SK-N-DZ (cell line): ENCODE measurements at places on chromosomes 7 and 10.

DNA sequence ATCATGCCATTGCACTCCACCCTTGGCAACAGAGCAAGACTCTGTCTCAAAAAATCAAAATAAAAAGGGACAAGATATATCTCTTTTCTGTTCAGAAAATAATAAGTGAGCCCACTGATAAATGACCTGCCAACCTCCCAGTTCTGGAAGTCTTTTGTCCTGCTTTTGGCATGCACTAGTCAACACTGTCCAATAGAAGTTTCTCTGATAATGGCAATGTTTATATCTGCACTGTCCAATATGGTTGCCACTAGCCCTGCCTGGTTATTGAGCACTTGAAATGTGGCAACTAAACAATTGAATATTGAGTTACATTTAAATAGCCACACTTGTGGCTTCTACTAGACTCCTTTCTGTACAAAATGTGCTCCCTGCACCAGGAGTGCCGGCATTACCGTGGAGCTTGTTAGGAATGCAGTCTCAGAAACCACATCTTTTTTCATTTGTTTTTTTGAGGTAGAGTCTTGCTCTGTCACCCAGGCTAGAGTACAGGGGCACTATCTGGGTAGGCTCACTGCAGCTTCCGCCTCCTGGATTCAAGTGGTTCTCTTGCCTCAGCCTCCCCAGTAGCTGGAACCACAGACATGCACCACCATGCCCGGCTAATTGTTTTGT lies 229.7 kb downstream of the CACNB2 start:
- no peak for DNase-seq

- DNase-seq, result peak; percentile 73
Observed at GRCh38 chr7:5525271-5526099, 101.9 kb upstream of the TNRC18 start.

- DNase-seq, result no peak
Observed at GRCh38 chr10:123501148-123501547, 165.0 kb upstream of the GPR26 start.

DNA sequence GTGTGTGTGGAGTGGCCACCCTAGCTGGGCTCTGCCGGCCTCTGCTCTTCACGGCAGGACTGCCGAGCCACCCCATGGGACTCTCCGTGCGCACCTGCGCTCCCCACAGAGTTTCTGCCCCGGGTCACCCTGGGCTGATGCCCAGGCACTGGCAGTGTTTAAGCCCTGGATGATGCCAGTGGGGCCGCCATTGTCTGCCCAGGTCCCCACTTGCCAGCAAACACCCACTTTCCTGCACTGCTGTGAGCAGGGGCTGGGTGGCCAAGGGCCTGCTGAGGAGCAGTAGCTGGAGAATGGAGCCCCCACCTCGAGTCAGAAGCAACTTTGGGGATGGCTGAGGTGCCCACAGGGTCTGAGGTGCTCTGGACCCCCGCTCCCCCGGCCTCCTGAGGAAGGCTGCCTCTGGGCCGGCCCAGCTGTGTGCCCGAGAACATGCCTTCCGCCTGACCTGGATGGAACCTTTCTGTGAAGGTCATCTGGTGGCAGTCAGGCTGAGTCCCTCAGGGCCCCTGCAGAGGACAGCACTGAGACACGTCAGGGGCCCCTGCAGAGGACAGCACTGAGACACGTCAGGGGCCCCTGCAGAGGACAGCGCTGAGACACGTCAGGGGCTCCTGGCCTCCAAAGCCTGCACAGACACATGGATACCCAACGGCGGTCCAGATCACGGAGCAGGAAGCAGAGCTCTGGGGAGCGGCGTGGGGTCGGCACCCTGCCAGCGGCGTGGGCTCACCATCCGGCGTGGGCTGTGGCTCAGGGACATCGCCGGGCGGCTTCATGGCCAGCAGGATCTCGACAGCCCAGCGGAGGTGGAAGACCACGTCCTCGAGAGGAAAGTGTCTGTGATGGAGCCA lies 62.0 kb downstream of the CFAP46 start:
- no peak for DNase-seq

DNA sequence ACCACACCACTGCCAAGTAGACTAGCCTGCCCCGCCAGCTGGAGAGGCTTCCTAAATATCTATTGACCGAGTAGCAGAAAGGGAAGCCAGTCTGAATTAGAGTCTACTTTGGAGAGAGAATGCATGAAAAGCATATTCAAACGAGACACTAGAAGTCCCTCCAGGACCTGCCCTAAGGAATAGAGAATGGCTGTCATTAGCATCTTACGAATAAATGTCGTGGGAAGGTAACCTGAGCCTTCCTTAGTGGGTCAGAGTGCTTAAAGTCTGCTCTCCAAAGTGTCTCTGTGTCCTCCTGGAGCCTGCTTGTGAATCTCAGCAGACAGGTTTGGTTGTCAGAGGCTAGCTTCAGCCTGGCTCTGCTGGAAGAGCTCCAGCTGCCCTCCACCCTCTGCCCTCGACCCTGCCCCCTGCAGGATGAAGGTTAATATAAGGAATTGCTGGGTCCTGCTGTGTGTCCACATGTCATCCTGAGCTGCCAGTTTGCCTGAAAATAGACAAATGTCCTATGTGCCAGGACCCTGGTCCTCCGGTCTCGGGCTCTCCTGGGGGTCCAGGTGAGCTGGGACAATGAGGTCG lies 33.4 kb downstream of the FAM241B start:
- no peak for DNase-seq

DNA sequence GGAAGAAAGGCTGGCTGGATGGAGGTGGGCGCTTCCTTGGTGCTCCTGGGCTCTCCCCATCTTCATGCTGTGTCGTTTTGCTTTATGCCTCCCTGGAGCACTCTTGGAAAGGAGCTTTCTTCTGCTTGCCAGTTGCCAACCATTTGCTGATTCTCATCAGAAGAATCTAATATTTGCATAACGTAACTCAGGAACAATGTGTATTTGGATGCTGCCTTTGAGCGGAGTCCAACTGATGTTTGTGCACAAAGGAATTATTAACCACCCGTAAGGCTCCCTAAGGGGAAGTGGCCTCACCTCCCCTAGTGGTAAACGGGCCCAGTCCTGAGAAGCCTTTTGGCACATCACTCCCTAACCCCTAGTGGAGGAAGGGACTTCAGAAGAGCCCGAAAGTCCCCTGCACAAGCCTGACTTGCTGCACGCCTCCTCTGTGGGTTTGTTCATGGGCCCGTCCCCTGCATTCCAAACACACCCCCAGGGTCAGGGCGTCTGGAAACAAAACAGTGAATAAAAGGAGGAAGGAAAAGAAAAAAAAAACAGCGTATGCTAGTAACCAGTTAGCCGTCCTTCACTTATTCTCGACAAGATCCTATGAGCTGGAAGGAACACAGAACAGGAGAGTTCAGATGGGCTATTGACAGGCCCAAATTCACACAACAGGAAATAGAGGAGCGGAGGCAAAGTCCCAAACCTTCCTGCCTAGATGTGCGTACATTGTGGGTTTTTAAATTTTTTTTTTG lies 602.2 kb downstream of the LRMDA start:
- DNase-seq, result no peak
